ENCODE measurements at places on chromosomes 6 and 20. TPM values are rescaled to one million over a fixed set of nuclear protein-coding genes. Genes with fewer than 3 reads are reported as not detected.

DNA sequence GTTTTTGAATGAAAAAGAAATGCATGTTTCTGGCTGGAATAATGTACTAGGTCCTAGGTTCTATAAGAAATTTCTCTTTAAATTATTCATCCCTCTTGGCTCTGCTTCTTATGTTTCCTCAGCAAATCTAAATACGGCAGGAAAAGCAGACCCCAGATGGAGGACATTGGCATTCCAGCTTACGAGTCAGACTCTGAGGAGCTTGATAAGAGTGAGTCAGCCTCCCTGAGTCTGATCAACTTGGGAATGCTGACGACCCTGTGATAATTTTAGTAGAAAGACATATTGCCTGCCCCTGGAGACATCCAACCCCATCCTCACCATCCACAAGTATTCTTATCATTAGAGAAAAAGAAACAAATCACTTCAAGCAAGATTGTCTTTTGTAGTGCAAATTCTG lies 509.7 kb upstream of the MARCKS start:
- no peak for DNase-seq

- DNase-seq = peak; percentile 92
Measured at GRCh38 chr6:150004783-150005717, 20.3 kb downstream of the RAET1L start.

DNA sequence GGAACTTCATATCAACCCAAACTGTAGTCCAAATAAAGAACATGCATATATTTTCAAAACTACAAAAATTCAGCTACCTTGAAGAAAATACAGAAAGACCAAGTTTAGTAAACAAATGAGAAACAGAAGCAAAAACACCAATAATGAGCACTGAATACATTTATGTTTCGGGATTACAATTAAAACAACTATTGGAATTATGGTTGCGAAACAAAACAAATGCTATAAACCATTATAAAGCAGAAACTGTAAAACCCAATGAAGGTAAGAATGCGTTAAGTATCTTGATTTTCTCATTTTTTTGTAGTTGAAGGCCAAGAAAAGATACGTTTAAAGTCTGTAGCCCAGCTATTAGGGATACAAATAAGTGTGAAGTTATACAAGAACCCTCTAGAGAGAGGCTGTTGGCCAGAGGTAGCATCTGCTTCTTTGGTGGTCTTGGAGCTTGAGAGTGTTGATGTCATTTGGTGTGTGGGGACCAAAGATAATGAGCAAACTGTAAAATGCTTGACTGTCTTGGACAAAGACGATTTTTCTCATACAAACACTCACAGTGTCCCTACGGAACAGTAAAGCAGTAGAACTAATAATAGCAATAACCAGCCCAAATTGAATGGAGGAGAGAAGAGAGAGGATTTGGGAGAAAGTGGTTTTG lies 111.5 kb downstream of the PRND start:
- DNase-seq = no peak

KCNB1 gene
- 0.29 TPM for total RNA-seq

ZSCAN16 gene
- total RNA-seq = 7.9 TPM

All from uterus (tissue), 4 donors.